Mucosa of gallbladder (tissue), 1 donor: ENCODE measurements at places on chromosomes 7 and 10. TPM values are rescaled to one million over a fixed set of nuclear protein-coding genes. Genes with fewer than 3 reads are reported as not detected.

- no peak for DNase-seq
These were observed 13.8 kb downstream of the TMEM120A start for GRCh38 chr7:75980430-75981202.

GRCh38 chr7:26393818-26394217, 102.2 kb downstream of the SNX10 start:
- no peak for DNase-seq

DNA sequence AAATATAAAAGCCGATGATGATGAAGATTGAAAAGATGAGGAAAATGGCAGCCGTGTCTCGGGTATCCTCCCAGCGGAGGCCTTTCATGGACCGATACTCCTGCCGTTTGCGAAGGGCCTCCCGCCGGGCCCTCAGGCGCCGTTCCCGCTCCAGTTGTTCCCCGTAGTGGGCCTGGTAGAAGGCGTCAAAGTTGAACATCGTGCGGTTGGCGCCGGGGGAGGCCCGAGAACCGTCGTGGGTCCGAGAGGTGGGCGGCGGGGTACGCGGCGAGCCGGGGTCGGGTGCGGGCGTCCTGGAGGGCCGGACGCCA, 553 bp downstream of the DNAJC30 start:
- DNase-seq: no peak

GRCh38 chr10:47038881-47039561, 127.8 kb downstream of the PTPN20 start:
- DNase-seq: no peak

GRCh38 chr10:35937546-35937945, 295.4 kb upstream of the FZD8 start:
- no peak for DNase-seq

GRCh38 chr7:52021343-52021742, 704.7 kb upstream of the COBL start:
- DNase-seq: no peak

- DNase-seq: no peak
These were observed 78.9 kb upstream of the FOXK1 start for GRCh38 chr7:4602905-4603842.

GRCh38 chr7:150446288-150446938, 4.0 kb upstream of the GIMAP8 start:
- DNase-seq: no peak

DNA sequence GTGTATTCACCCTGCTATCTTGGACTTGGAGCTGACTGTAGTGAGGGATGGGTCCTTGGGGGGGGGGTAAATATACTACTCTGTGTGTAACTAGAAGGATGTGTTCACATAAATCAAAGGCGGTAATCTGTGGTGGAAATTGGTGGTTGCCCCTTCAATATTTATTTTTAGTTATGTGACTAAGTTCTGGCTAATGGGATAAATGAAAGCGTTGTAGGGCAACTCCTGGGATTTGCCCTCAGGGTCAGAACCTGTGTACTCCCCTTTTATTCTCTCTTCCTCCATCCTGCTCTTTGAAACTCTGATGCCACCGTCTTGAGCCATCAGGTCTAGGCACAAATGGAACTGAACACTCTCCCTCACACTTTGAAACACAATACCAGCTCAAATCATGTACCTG, 24.3 kb upstream of the ST7 start:
- no peak for DNase-seq

GRCh38 chr7:127680983-127681382, 29.0 kb downstream of the SND1 start:
- DNase-seq: no peak

DNA sequence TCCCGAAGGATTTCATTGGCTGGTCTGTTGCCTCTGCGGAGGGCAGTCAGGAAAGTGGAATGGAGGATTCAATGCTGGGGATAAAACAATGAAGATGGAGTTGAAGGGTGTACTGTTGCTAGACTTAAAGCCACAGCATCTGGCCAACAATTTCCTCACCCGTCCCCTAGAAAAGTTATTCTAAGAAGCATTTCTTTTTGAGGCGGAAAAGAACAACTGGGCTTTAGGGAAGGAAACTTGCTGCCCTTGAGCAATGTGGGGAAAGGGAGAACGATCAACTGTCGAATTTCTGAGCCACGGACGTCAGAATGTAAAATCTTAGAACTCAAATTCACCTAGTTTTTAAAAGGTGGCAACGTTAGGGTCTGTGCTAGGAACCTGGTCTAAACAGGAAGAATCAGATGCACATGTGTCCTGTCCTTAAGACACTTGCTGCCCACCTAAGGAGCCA, 664 bp downstream of the FMC1 start:
- no peak for DNase-seq

- DNase-seq: no peak
These were observed 45.7 kb downstream of the COPG2 start for GRCh38 chr7:130622866-130623265.

GRCh38 chr7:1091644-1092027, 3.7 kb downstream of the GPER1 start:
- no peak for DNase-seq

Gene DENND2A
- 14.0 TPM for total RNA-seq

Gene ASL
- total RNA-seq: 138 TPM

Gene FGFBP3
- 0.72 TPM for total RNA-seq

Gene LRRC18
- 0.20 TPM for total RNA-seq

Gene KRIT1
- 52.3 TPM for total RNA-seq

Gene GNG11
- total RNA-seq: 13.4 TPM

Gene ASZ1
- total RNA-seq: not detected

Gene ATRNL1
- 2.7 TPM for total RNA-seq

Gene GARIN1A
- total RNA-seq: 2.6 TPM

Gene VWDE
- total RNA-seq: 1.7 TPM

Gene SLC18A3
- total RNA-seq: 0.20 TPM

Gene TRIM50
- 1.3 TPM for total RNA-seq
